ENCODE measurements at places on chromosomes 7 and 10.
A peak's percentile ranks its signal among the peaks of the same experiment; 100 is the strongest.

DNA sequence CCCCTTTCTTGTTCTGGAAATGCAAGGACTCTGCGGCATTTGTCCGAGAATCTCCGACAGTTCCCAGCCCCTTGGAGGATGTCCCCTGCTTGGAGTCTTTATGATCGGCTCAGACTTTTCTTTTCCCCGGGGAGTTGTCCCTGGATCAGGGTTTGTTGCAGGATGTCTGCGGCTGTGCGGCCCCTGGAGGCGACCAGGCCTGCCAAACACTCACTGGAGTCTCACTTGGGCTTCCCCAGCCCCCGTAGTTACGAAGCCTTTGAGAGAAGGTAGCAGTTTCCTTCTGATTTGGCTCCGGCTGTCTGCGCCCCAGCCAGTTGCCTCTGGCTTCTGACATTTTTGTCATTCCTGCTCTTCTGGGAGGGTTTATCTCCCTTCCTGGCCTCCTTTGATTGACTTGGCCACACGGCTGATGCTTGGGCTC, 16.1 kb downstream of the COL26A1 start:
- no peak for DNase-seq

- no peak for DNase-seq
These were observed 182.7 kb upstream of the LYZL2 start for GRCh38 chr10:30812018-30812851.

- DNase-seq: no peak
These were observed 5.1 kb upstream of the LRRC27 start for GRCh38 chr10:132326925-132327324.

DNA sequence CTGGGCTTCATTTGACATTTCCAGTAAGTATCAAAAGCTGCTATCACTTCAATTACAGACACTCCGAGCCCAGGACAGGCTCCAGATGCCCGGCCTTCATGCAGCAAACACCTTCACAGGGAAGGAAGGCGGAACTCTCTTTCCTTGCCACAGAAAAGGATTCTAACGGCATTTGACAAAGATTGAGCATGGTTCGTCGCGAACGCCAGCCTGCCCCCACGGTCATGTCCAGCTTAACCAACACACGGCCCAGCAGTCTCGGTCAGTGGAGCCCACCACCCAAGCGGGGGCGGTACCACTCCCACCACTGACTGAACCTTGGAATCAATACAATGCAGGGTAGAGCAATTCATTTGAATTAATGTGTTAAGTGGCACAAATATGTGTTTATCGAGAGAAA, 607.2 kb downstream of the DNAJB6 start:
- DNase-seq: no peak

DNA sequence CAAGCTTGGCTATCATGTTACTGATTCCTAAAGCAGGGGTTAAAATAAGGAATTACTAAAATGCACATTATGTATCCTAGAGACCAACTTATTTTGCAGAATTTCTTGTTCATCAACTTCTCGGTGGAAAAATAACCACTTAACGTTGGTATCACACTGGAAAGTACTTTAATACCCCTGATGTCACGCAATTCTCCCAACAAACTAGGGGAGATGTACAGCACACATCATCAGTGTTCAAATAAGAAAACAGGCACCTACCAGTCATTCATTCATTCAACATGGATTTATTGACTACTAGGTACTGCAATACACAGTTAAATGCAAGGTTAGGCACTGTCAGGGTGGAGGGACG, 648 bp downstream of the HUS1 start:
- DNase-seq: no peak

DNA sequence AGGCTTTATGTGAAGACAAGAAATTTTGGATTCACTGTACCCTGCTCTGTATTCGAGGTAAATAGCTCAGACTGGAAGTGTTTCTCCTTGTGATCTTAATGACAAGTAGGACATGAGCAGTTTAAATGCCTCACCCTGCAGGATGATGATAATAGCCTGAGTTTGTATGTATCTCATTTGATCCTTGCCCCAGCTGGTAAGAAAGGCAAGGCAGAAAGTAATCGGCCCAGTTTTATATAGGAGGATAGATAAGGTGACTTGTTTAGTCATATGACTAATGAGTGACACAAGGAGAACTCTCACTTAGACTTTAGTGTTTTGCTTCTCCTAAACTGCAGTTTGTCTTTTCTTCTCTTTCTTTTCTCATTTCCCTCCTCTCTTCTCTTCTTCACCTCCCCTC, 372.6 kb downstream of the PHF14 start:
- DNase-seq: no peak

DNA sequence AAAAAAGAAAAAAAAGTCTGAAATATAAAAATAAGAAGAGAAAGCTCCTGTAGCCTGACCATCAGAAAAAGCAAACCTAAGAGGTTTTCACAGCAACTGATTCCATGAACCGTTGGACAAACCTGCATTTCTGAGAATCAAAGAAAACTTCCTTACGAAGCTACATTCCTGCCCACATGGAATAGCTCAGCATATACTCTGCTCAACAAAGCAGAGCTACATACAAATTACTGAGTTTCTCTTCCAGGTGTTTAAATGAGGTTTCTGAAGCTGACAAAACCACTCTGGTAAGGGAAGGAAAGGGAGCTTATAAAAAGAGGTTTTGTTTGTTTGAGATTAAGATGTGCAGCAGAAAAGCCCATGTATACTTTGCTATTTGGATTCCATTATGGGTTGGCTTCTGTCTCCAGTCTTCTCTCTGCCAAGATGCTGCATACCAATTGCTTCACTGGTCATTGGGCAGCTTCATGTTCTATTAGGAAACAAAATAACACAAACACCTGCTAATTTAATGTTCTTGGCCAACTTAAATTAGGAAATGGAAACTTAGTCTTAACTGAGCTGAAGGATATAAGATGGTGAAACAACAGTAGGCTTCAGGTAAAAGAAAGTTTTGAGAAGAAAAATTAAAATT, 314.1 kb downstream of the LRRTM3 start:
- no peak for DNase-seq

DNA sequence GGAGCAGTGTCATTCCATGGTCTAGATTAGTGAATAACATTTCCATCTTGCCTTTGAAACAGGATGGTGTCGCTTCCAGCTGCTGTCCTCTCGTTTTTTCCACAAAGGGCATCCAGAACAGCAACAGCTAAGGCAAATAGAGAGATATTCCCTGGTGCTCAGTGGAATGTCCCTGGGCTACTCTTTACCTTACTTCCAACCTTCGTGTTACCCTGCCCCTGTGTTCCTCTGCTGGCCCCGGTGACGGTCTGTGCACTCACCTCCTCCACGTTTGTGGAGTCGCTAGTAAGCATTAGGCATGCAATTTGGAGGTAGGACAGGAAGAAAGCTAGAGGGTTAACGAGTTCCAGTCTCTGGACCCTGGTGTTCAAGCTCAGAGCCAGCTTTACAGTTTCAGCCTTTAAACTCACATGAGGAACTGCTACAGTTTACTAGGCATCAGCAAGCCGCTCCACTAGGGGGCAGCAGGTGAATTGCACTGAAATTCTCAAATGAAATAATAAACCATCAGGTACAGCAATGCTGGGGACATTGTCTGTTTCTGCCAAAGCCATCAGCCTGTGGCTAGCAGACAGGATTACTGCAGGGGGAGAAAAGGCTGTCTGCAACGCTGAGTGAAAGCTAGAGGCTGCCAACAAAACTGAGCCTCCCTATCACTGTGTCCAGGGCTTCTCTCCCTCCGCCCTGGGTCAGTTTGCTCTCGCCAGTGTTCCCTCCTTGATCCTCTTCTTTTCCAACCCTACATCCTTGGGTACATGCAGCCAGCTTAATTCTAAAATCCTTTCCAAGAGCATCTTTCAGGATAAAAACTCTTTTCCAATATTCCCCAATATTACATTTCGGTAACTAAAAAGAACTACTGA, 9.0 kb downstream of the MRPL32 start:
- peak; percentile 57 for DNase-seq

GRCh38 chr10:70541736-70542564, 60.6 kb downstream of the PRF1 start:
- DNase-seq: no peak

DNA sequence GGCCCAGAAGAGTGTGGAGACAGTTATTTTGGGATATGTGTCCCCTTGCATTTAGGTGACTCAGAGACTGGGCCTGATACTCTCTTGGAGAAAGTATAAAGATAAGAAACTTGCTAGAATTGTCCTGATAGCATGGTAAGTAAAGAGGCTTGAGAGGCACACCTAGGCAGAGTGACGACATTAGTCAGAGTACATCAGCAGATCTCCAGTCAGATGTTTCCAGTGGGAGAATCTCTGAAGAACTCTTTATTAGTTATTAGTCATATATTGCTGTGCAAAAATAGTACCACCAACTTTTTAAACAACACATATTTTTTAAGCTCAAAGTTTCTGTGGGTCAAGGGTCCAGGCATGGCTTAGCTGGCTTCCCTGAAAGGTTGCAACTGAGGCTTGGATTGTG, 182.6 kb downstream of the NEBL start:
- no peak for DNase-seq

DNA sequence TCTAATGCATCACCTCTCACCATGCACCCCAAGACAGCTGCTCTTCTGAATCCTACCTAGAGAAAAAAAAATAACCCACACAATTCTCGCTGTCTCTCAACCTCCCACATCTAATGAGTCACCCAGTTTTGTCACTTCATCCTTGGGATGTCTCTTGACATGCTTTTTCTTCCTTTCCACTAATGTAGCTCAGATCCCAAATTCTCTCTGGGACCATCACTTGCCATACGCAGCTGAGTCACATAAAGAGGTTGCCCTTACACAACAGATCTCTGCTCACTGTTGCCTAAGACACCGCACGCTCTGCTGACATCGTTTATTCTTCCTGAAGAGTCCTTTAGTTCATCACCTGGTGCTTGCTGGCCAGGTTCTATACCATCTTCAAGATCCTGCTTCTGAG, 606.0 kb upstream of the GALNT17 start:
- no peak for DNase-seq

- DNase-seq: no peak
These were observed 131.2 kb upstream of the MKI67 start for GRCh38 chr10:128257428-128257827.

DNA sequence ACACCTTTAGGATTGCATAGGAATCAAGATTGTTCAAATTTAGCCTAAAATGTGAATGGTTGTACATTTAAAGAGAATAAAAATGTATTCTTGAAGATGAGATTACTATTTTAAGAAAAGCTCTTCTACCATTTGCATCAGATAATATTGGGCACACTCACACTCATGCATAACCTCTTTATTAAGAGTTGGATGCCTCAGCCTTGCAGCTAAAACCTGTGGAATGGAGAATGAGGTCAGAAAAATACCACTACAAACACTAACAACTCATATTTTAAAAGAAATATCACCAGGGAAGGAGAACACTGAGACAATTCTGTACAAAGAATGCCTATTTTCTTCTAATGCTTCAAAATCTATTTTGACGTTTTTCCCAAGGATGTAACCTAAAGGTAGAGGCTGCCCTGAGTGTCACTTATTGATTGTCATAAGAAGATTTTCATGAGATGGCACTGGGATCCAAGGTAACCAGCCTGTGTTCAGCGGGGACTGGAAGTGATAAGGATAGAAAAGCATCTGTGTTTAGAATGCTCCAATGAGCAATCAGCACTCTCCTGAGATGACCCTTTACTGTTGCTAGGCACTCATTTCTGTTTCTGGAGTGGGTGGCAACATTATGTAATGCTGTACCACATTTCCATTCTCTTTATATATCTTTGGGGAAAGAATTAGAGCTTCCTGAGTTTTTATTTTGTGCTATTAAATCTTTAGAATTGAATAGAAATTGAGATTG, 26.6 kb downstream of the REEP3 start:
- no peak for DNase-seq

GRCh38 chr10:36109399-36110023, 467.4 kb upstream of the FZD8 start:
- DNase-seq: no peak

DNA sequence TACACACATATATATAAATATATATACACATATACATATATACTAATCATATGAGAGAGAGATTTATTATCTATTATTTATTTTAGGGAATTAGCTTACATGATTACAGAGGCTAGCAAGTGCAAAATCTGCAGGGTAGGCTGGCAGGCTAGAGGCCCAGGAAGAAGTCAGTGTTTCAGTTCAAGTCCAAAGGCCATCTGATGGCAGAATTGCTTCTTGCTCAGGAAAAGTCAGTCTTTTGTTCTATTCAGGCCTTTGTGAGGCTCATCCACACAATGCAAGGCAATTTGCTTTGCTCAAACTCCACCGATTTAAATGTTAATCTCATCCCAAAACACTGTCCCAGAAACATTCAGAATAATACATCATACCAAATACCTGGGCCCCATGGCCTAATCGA, 2.6 kb upstream of the C10orf120 start:
- no peak for DNase-seq

DNA sequence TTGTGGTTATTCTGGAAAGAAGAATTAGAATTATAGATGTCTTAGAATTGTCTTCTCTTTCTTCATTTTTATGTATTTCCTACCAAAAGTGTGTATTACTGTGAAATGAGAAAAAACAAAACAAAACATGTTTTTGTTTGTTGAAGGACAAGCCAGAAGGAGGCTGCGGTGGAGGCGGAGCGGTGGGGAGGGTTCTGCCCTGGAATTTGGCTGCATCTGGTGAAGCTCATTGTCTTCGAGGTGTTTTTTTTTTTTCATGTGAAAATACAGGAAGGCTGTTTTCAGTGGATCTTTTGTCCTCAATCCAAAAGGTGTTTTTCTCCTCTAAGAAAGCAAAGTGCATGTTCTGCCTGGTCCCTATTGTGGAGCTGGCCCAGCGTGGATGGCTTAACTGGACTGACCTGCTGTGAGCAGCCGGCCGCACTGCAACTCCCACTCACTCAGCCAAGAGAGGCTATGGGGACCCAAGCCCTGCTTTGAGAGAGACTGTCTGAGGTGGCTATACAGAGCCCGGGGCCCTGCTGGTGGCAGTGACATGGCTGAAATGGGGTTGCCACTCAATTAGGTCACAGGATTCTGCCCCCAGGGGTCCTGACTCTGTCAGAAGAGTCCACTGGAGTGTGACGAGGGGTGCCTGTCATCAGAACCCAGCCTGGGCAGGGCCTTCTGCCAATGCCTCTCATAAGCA, 184.9 kb upstream of the MKI67 start:
- no peak for DNase-seq

DNA sequence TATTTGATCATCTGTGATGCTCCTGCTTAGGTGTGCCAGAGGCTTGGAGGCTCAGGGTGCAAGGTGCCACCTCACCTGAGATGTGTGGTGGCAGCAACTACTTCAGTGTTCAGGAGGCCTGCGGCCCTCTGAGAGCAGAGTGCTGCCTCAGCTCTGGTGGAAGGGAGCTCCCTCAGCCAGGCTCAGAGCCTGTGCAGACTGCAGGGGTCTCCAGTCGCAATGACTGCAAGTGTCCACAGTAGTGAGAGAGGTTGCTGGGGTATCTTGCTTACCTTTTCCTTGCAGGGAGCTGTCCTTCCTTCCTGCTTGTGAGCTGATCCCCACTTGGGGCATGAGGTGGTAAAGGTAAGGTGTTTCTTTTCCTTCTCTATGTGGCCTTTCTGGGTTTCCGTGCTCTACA, 131.0 kb upstream of the GAD2 start:
- DNase-seq: no peak

- no peak for DNase-seq
These were observed 121.0 kb upstream of the ZNF716 start for GRCh38 chr7:57328963-57329362.

- DNase-seq: peak; percentile 72
These were observed 5.6 kb downstream of the GPR15LG start for GRCh38 chr10:84179059-84179710.

- DNase-seq: no peak
These were observed 204.3 kb downstream of the MBL2 start for GRCh38 chr10:52568309-52568708.

GRCh38 chr7:17772581-17773288, 167.6 kb downstream of the SNX13 start:
- no peak for DNase-seq

- DNase-seq: no peak
These were observed 272.8 kb upstream of the IMMP2L start for GRCh38 chr7:111835066-111835465.
